HFFc6 (cell line): ENCODE measurements at places on chromosomes 16 and 17. TPM values are rescaled to one million over a fixed set of nuclear protein-coding genes. Genes with fewer than 3 reads are reported as not detected.

DNA sequence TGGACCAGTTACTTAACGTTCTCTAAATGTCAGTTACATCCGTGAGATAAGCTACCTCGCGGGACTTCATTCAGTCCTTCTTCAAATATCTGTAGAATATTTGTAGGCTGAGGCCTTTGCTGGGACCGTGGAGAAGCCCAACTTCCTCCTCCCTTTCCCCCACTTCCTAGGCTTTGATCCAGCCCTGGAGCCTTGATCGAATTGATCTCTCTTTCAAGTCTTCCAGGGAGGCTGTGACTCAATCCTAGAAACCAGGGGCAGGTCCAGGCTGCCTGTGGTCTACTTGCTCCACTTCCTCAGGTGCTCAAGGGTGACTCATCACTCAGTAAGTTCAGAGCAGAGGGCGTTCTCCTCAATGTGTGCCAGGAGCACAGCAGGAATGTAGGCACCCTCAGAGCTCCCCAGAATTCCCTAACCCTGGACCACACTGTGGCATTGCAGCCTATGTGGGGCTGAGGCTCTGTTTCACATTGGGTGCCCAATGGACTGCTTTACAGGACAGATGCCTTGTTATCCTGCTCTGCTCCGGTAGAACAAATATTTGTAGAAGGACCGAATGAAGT lies 11.2 kb upstream of the CEP20 start:
- DNase-seq = peak; percentile 76

- no peak for DNase-seq
These were observed 59.7 kb upstream of the DHX40 start for GRCh38 chr17:59505610-59506276.

DNA sequence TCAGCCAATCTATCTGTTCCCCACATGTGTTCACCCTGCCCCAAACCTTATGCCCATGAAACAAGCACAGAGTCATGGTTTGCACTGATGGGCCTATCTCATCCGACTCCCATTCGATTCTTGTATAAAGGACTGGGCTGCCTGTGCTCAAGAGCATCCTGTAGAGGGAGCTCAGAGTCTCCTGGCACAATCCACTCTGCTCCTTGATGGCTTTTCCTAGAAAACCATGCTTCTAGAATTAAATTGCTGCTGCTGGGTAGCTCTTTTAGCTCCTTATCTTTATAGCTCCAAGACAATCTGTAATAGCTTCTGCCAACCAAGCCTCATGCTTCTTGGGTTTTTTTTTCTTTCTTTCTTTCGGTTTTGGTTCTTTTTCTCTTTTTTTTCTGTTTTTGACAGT lies 9.7 kb downstream of the ZNF19 start:
- peak; percentile 26 for DNase-seq

DNA sequence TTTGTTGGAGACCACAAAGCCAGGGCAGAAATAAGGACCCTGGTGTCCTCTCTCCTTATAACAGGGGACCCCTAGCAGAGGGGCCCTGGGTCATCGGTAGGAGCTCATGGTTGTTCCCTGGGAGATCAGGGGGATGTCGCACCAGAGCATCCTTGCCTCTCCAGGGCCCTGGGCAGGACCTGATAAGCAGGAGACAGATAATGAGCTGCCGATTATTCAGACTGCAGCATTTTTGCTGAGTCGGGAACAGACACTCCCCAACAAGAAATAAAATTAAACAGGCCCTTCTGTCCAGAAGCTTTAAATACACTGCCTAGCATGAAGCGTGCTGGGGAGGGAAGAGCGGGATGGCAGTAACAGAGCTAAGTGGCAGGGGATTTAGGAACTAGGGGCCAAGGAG lies 15.4 kb upstream of the GFAP start:
- DNase-seq = no peak

- DNase-seq = no peak
These were observed 82.0 kb downstream of the ENGASE start for GRCh38 chr17:79156463-79157095.

DNA sequence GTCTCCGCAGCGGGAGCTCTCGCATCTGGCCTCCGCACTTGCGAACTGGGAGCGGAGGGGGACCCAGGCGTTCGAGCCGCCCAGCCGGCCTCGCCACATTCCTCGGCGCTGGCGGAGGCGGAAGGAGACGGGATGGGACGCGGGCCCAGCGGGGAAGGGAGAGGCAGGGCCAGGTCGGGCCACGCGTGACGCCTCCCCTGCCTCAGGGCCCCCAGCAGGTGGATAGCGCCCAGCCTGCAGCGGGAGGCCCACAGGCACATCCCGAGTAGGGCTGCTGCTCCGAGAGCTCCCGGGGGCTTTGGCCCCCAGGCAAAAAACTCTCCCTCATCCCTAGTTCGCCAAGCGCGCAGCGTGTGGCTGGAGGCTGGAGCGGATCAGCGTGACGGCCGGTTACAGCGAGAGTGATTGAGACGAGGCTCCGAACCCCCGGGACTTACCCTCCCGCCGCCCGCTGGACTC lies 800 bp downstream of the PLEKHH3 start:
- peak; percentile 56 for DNase-seq

- no peak for DNase-seq
These were observed 23.6 kb upstream of the YWHAE start for GRCh38 chr17:1423456-1424135.

DNA sequence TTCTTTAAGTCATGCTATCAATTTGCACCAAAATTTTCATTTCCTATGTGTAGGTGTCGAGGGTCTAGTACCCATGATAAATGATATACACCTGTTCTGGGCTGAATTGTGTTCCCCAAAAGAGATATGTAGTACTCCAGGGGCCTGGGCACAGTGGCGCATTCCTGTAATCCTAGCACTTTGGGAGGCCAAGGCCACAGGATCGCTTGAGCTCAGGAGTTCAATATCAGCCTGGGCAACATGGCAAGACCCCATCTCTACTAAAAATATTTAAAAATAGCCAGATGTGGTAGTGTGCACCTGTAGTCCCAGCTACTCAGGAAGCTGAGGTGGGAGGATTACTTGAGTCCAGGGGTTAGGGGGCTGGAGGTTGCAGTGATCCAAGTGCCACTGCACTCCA lies 23.5 kb upstream of the KANSL1 start:
- DNase-seq = no peak

The TRAPPC1 gene
- 260 to 291 TPM (median 288 TPM) in 3 replicates for total RNA-seq

- DNase-seq = no peak
These were observed 6.6 kb upstream of the HOXB9 start for GRCh38 chr17:48632579-48633265.

The FOXC2 gene
- total RNA-seq = 5.4 to 8.4 TPM (median 7.4 TPM) in 3 replicates

DNA sequence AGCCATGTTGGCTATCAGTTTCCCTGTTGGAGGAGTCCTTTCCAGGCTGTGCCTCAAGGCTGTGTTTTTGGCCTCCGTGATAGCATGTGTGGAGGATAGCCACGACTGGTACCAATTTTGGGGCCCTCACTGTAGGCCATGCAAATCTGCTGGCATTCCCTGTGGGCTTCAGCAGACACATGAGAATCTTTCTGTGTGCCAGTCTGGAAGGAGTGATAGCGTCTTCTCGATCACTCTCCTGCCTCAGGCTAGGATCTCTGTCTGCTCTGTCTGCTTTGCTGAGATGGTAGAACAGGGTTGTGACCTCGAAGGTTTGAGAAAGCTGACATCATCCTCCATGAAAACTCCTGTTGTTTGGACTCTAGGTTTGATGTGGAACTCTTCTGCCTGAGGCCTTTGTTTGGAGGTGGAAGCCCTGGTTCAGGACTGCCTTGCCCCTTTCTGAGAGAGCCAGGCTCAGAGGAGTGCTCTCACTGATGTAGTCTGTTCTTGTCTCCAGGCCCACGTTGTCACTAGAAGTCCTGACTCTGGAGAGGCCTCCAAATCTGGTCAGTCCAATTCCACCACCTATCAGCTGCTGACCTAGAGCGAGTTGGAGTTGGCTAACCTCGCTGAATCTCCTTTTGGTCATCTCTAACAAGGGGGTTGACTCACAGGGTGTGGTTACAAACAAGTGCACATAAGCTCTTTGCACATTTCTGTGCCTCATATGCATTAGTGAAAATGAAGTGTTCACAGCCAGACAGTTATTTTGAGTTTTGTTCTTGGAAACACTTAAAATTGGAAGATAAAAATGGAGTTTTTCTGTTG lies 12.1 kb upstream of the EDC4 start:
- peak; percentile 63 for DNase-seq

The MMP28 gene
- total RNA-seq = not detected in 3 replicates

The KRTAP4-5 gene
- total RNA-seq = not detected in 3 replicates

DNA sequence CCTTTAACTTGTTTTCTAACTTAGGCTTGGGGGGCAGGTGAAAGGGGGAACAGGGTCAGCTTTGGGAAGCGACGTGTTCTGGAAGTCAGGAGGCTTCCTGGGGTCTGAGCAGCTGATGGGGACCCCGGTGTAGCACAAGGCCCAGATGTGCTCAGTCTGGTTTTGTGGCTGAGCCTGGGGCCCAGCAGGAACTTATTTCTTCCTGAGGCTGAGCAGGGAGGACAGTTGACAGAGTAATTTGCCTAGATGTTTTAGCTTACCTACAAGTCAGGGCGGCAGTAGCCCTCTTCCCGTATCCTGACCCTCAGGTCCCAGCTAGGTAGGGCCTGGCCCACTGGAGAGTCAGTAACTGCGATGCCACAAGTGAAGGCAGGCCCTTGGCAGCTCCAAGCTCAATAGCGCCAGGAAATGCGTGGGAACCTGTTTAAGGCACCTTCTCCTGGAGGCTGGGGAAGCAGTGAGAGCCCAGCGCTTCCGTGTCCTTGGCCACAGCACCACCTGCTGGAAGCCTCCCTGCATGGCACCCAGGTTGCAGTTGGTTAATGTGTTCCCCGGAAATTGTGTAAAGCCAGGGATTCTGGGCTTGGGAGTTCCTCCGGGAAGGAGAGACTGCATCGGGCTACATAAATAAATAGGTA lies 5.2 kb downstream of the CCR7 start:
- peak; percentile 83 for DNase-seq

The ZACN gene
- total RNA-seq = not detected in 3 replicates
